Glomerular endothelial cell (primary cell): ENCODE measurements at places on chromosomes 13 and 19.

- DNase-seq: no peak
These were observed 75.0 kb upstream of the SLC15A1 start for GRCh38 chr13:98827449-98827848.

DNA sequence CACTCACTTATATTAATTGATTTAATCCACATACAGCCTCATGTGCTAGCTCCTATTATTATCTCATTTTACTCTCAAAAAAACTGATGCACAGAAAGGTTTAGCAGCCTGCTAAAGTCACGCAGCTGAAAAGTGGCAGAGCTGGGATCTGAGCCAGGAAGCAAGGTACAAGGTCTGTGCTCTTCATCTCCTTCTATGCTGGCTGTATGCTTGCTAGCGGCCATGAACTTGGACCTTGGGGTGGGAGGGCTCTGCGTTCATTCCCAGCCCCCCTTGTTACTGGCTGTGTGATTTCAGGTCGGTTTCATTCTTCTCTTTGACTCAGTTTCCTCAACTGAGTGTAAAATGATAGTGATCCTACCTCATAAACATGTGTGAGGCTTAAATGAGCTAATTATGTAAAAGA lies 69.8 kb downstream of the ALOX5AP start:
- DNase-seq: no peak

DNA sequence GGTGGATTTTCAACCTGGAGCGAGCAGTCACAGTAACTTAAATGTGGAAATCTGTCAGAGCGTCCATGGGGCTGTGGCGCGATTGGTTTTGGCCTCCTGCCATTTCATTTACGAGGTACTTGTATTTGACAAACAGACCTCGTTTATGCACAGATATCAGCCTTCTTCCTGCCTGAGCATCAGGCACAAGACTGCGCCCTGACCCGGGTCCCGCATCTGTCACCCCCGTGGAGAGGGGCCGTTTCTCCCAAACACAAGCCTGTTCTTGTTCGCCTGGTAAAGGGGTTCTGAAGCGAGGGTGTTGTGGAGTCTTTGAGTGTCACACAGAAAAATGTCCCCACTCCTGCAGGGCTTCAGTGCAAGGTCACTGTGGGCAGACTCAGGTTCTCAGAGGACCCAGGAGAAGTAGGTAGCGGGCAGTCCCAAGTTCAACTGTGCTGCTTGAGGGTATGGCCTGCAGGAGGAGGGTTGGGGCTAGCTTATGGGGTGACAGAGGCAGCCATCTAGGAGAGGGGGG lies 202.3 kb downstream of the URI1 start:
- DNase-seq: no peak

- no peak for DNase-seq
These were observed 47.1 kb downstream of the ARHGAP35 start for GRCh38 chr19:46907880-46908279.

DNA sequence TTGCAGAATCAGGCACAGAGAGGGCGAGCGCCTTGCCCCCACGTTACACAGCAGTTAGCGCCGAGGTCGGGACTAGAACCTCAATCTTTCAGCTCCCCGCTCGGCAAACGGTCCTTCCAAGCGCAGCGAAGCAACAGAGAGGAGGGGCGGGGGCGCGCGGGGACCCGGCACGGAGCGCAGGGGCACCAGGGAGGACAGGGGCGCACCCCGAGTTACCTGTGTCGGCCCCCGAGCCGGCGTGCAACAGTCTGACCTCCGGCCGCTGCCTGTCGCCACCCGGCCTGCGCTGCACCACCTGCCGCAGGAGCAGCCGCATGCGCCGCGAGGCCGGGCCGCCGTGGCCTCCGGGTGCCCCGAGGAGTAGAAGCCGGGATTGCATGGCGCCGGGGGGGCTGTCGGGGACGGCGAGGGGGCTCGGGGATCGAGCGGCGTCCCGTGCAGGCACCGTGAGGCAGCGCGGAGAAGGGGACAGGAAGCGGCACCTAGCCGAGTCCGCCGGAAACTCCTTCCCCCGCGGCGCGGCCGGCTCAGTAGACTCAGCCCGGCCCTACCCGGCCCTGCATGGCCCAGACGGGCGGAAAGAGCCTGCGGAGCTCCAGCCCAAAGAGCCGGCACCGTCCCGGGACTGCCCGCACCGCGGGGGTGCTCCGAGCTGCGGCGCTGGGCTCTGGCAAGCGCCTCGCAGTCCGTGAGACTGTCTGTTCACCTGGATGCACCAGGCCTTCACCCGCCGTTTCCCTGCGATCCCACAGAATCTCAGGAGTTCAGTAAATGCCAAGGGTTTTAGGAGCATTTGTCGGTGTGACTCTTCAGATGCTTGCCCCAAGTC lies at the start of gene VWA8:
Gene VWA8 (minus strand): TSS at position 473 of the 829 bp plus-strand sequence. CDS start 94 bp downstream, at position 379.
- no peak for DNase-seq

DNA sequence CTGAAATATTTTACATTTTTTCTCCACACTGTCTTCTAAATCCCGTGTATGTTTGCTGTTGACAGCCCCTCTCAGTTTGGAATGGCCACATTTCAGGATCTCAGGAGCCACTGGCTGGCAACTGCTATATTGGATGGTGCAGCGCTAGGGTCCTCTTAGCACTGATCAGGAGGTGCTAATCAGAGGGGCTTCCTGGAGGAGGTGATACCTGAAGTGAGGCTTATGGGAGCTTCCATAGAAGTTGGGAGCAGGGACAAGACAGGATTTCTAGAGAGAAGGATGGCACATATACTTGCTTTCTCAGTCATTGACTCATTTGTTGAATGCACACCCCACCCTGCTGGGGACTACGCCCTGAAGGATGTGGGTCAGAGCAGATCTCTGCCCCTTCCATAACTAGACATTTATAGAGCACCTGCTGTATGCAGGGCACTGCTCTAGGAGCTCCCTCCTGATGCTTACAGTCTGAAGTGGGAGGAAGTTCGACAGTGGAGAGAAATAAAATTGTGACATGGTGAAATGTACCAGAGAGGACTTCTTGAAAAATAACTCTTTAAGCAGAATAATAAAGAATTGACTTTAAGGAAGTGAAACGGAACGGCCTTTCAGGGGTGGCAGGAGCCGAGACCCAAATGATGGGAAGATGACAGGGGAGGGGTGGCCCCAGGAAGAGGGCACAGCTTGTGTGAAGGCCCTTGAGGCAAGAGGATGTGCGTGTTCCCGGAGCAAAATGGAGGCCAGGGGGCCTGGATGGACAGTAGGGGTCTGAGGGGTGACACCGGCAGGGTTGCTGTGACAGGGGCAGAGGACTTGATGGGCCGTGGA lies 13.1 kb downstream of the AP2A1 start:
- DNase-seq: no peak

DNA sequence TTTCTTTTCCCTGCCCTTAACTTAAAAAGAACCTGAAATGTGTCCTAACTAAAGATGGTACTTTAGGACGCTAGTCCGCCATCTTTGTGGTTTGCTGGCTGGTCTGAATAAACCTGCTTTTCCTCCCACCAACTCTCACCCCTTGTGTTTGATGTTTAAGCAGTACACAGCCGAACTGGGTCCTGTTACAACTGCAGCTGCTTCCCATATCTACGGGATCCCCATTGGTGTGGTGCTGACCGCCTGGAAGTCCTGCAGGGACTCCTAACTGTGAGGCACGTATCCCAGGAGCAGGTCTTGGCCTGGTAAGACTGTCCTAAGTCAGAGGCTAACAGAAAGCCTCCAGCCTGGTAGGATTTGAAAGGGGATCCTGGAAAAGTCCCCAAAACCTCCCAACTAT lies 40.9 kb upstream of the VSTM2B start:
- no peak for DNase-seq

- no peak for DNase-seq
These were observed 1211.9 kb upstream of the ATXN8OS start for GRCh38 chr13:68895696-68896095.

DNA sequence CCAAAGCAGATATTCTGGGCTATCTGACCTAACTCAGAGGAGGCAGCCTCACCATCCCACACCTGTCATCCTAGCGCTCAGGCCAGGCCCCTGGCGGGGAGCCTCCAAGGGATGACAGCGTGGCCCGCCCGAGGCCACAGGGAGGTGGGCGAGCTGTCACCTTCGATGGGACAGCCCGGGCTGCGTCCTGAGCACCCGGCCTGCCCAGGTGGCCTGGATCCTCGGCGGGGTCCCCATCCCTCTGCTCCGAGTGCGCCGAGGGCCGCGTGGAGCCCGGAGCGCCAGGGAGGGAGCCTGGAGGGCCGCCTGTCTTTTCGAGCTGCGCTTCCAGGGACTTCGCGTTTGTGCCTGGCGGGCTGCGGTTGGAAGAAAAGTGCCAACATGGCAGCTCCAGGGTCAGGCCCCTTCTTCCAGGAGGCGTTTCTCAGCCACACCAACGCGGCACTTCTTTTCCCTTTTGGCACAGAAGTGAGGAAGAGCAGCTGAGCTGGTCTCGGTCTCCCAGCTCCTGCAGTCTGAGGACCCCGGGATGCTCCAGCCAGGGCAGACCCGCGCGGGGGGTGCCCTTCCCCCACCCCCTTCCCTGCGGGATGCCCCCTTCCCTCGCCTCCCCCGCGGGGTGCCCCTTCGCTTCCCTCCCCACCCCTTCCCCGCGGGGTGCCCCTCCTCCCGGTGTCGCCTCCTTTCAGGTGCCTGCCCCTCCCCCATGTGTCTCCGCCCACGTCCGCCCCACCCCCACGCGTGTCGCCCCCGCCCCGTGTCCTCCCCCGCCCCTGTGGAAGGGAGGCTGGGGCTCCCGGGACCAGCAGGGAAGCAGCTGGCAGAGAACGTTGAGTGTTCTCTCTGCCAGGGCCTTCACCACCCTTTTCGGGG lies 42.3 kb downstream of the GJA3 start:
- no peak for DNase-seq

GRCh38 chr13:79392882-79393563 lies 13.0 kb downstream of the RBM26 start:
- no peak for DNase-seq

DNA sequence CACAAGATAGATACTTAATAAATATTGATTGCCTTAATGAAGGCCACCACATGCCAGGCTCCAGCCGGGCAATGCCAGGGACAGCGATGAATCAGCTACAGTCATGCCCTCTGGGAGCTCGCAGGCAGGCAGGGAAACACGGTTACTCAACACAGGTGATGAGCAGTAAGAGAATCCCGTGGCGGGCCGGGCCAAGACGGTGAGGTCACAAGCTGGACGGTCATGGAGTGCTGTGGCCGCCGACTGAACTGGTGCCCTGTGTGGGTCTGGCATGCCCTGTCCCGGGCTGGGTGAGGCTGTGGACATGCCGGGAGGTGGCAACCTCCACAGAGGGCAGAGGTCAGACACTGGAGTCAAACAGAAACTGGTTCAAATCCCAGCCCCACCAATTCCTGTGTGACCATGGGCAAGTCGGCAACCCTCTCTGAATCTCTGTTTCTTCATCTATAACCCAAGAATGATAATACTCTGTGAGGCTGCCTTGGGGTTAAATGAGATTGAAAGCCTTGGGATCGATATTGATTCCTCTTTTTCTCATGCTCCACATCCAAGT lies 13.2 kb upstream of the PAK4 start:
- no peak for DNase-seq

DNA sequence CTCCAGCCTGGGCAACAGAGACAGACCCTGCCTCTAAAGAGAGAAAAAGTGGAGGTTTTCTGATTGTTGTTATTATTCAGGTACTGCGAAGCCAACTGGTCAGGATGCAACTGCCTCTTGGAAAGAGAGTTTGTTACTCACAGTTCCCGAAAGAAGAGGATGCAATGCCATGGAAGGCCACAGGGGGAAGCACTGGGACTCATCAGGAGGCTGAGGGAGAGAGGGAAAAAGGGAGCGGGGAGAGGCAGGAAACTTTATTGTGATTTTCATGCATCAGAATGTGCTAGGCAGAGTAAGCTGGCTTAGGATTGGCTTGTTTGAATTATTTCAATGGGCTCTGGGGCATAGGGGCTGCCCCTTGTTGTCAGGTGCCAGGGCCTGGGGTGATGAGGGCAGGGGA lies 27.6 kb downstream of the MYO9B start:
- no peak for DNase-seq

- DNase-seq: no peak
These were observed 10.4 kb downstream of the UPF1 start for GRCh38 chr19:18842166-18842565.

- DNase-seq: no peak
These were observed 133.4 kb upstream of the NBEA start for GRCh38 chr13:34808649-34809048.

GRCh38 chr13:99367106-99367616 lies 60.0 kb upstream of the GPR183 start:
- DNase-seq: no peak

DNA sequence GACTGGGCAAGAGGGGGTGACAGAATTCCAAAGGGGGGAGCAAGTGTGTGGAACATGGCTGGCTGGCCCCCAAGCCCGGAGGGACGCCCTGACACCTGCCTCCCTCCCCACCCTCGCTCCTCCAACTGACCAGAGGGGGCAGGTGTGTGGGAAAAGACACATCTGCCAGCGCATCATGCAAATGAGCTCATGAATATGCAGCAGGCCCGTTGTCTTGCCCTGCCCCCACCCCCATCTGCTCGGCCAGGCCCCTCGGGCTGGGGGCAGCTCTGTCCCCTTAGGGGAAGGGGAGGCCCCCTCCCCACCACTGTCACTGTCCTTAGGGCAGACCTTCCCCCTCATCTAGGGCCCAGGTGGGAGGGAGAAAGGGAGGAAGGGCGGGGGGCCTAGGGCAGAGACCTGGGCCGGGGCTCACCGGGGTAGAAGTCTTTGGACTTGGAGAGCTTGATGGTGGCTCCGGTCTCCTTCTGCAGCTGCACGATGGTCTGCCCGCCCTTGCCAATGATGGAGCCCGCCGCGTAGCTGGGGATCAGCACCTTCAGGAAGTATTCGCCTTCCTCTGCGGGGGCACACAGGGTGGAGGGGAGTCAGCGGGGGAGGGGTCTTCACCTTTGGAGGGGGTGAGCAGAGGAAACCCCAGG lies 12.9 kb downstream of the NOVA2 start:
- DNase-seq: no peak

DNA sequence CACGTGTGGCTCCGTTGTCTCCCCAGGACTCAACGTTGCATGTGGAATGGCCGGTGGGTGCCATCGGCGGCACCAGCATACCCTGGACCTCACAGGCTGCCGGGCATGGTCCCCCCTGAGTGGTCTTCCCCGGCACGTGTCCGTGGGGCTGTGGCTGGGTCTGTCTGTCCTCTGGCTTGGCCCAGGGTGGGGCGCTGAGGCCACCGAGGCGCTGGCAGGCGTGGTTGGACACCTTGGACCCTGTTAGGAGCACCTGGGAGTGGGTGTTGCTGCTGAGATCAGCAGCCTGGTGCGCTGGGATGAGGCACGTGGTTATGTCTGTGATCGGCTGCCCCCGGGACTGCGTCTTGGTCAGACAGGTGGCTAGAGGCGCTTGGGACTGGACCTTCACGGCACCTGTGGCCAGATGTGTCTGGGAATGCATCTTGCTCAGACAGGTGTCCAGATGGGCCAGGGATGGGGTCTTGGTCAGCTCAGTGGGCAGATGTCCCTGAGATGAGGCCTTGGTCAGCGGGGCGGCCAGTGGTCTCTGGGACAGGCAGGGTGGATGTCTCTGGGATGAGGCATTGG lies 9.2 kb downstream of the IQCN start:
- DNase-seq: no peak
